ENCODE measurements at places on chromosomes 13 and 19. TPM values are rescaled to one million over a fixed set of nuclear protein-coding genes. Genes with fewer than 3 reads are reported as not detected.

- DNase-seq = peak; percentile 73
Measured at GRCh38 chr19:33298146-33298911, 4.0 kb downstream of the CEBPA start.

DNA sequence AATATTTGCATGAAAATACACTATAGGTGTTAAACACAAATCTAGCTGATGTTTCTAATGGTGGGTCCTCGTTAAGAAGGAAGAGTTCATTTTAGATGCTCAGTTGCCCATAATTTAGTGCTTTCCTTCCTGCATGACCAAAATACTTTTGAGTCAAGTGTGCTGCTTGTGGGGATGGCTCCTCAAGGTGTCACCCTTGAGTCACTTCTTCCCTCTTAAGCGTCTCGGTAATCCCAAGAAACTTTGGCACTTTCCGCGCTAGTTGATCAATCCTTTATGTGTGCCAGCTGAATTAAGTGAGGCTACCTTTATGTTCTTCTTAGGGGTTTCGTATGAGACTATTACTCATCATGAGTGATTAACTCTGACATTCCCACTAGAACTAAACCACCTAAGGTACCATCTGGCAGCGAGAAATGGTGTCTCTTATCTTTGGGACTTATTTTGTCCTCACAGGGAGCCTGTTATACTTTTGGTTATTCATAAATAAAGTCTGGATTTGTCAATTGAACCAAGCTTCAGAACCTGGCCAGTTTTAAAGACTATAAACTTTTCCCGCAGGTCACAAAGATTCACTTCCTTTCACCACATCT lies 106.8 kb downstream of the NHLRC3 start:
- no peak for DNase-seq

- DNase-seq = no peak
Measured at GRCh38 chr13:112069061-112069844, 2.3 kb downstream of the SOX1 start.

GRCh38 chr19:291561-292280 lies 518 bp upstream of the PLPP2 start:
- peak; percentile 75 for DNase-seq

GRCh38 chr13:80339912-80340650 lies 845 bp downstream of the SPRY2 start:
- DNase-seq = no peak

- no peak for DNase-seq
Measured at GRCh38 chr19:5191091-5191490, 149.5 kb downstream of the PTPRS start.

KIR3DL2 gene
- not detected for total RNA-seq

DNA sequence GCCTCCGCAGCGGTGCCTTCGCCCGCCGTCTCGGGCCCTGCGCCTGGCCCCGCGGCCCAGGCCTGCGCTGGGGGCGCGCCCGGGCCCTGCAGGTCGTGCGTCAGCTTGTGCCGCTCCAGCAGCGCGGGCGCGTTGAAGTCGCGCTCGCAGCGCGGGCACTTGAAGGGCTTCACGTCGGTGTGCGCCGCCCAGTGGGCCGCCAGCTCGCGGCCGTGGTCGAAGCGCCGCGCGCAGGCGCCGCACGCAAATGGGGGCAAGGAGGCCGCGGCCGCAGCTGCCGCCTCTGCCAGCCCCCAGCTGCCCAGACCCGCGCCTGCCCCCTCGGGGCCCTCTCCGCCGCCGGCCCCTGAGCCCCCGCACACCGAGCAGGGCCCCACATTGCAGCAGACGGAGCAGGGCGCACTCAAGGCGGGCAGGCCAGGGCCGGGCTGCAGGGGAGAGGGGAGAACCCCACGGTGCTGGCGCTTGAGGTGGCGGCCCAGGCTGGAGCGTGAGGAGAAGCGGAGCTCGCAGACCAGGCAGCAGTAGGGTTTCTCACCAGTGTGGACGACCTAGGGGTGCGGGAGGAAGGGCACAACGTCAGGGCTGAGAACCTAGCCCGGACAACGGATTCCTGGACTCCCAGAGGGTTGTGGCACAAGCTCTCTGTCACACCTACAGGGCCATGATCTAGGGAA lies 6.1 kb downstream of the FIZ1 start:
- no peak for DNase-seq

DNA sequence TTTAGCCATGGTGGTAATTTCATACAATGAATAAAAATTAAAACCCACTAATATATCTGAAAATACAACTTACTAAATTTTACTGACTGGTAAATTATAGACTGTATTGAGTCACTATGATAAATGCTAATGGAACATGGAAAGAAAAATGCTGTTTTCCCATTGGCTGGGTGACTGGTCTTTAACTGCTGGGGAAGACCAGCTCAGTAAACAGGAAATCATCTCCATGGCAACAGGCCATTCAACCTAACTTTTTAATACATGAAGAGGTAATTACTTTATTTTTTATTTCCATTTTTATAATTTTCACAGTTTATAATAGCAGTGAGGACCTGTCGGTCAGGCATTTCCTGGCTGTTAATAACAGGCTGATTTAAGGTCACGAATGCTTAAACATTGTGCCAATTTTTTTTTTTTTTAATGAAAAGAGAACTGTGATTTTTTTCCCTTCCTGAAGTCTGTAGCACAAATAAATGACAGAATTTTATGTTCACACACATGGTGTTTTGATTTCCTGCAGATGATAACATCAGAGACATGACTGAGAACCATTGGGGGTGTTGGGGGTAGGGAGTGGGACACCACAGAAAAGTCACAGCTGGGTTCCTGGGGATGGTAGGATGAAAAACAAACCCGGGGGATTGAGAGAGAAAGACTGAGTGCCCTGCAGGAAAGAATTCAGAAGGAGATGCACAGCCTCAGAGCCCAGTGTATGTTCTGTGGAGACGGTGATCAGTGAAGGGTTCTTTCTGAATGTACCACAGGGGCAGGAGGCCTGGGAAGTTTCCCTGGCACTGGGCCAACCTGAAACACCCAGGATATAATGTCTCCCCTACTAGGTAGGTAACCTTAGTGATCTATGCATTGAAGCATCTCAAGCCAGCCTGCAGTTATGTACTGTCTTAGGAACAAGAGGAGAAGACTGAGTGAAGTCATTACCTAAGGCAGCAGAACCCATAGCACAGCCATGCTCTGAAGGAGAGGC lies 297.1 kb downstream of the COG6 start:
- DNase-seq = no peak

- DNase-seq = no peak
Measured at GRCh38 chr13:73268306-73268705, 209.5 kb downstream of the KLF5 start.

DNA sequence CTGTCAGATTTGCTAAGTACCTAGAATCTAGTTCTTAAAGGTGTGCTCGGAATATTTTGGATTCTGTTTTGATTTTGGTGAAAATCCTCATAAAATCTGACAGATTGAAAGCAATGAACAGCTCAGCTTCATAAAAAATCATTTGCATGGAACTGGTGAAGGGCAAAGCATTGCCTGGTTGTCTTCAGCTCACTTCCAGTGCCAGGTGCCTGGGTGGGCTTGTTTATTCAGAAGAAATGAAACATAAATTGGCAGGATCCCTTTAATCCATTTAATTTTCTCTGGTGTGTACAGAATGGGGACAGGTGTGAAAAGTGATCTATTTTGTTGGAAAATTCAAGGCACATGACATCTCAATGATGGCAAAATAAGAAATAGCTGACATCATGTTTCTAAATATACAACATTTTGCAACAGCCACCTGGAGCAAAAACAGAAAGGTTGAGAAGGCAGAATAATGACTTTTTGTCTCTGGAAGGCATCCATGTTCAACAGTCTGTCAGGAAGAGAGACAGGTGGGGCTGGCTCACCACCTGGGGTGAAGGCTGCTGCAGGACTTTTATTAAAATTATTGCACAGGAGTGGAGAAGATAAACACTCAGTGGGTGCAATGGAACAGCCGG lies 52.2 kb downstream of the RFC3 start:
- no peak for DNase-seq

Data from chondrocyte (in vitro differentiated cells).